ENCODE measurements at places on chromosomes 4 and X. TPM values are rescaled to one million over a fixed set of nuclear protein-coding genes. Genes with fewer than 3 reads are reported as not detected.

DNA sequence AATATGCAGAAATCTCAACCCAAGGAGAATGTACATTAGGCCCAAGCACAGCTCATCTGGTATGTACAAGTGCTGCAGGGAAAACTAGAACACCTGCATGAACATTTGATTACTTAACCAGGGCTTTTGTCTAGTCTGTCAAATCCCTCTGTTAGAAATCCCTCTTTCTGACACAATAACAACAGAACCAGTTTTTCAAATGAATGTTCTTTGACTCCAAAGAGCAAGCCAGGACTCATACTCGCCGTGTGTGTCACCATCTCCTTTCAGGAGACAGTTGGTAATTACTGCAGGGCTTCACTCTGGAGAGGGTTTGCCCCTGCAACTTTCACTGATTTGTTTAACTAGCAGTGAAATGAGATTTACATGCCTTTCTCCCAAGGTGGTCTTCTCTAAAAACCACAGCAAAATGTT, 143.0 kb upstream of the FAM241A start:
- no peak for DNase-seq

- DNase-seq: no peak
Measured at GRCh38 chr4:69757464-69757863, 3.0 kb downstream of the SULT1B1 start.

The GRIA3 gene
- not detected for total RNA-seq

GRCh38 chr4:19095491-19096046, 1074.0 kb upstream of the LCORL start:
- no peak for DNase-seq

The SMR3B gene
- not detected for total RNA-seq

DNA sequence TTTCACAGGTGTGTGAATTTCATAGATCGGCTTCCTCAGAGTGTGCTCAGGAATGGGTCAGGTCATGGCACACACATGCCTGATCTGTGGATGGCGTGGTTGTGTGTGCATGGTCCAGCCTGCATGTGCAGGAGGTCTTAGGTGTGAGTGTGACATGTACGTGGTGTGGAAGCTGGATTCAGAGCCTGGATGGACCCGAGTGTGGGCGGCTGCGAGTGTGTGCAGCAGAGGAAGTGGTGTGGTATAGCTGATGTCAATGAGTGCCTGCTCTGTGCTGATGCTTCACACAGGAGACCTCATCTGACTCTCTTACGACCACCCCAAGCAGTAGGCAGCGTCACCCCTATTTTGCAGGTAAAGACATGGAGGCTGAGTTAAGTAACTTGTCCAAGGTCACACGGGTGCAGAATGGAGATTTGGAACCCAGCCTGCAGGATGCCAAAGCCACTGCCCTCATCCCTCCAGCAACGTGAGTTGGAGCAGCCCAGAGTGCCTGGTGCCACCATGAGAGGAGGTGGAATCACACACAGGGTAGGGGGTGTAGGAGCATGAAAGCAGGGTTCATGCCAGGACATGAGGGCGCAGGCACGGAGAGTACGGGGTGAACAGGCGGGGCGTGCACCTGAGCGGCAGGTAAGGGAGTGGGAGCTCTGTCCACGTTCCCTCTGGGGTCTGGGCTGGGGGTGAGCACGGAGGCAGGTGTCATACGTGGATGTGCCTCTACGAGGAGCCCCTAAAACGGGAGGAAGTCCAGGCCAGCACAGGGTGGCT, 24.2 kb upstream of the C4orf50 start:
- DNase-seq: no peak

DNA sequence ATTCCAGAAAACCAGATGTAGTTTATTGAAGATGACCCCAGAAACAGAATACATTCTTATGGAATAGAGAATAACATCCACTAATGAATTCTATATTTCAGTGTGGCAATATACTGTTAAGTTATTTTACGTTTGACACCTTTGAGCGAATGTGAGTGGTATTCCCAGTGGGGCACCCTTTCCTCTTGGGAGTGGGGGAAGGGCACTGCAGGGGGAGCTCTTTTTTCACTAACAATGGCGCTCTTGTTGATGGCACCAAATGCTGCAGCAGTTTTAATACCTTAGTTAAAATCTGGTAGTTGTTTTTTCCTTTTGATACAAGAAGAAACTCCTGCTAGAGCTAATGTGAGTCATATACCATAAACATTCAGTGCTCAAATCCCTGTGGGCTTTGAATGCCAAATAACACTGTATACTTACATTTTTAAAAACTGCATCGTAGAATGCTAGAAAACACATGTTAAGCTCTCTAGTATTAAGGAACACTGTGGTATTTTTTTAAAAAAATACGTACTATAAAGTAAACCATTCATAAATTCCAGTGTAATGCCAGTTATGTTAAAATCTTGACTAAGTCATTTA, 178.5 kb downstream of the DCHS2 start:
- DNase-seq: no peak

The PHOX2B gene
- total RNA-seq: not detected

The TMEM144 gene
- total RNA-seq: 13.4 TPM

DNA sequence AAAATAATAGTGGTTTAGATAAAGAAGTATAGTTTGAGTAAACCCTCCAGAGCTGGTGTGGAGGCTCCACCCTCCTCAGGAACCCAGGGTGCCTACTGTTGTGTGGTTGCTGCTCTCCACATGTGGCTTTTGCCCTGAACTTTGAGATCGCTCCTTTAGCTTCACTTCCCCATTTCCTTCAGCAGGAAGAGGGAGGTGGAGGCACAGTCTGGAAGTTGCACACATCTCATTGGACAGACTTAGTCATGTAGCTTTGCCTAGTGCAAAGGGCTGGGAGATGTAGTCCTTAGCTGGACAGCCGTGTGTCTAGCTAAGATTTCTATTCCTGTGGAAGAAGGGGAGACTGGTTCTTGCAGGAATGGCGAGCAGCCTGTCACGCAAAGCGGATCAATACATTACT, 37.9 kb downstream of the RGS12 start:
- no peak for DNase-seq

The C4orf51 gene
- not detected for total RNA-seq

The EGFL6 gene
- not detected for total RNA-seq

GRCh38 chrX:49610718-49611310, 12.0 kb downstream of the GAGE1 start:
- no peak for DNase-seq

DNA sequence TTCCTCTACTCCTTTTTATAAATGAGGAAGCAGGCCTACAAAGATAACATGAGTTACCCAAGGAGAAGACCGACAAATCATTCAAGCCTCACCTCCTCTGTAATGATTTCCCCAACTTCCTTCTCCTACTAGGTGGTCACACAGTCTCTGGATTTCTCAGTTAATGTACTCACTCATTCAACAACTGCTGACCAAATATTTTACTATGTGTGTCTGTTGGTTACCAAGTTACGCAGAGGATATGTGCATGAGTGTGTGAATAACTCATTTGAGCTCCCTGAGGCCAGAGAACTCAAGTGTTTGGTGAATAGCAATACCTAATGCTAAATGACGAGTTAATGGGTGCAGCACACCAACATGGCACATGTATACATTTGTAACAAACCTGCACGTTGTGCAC, 10.4 kb downstream of the CASK start:
- DNase-seq: no peak

DNA sequence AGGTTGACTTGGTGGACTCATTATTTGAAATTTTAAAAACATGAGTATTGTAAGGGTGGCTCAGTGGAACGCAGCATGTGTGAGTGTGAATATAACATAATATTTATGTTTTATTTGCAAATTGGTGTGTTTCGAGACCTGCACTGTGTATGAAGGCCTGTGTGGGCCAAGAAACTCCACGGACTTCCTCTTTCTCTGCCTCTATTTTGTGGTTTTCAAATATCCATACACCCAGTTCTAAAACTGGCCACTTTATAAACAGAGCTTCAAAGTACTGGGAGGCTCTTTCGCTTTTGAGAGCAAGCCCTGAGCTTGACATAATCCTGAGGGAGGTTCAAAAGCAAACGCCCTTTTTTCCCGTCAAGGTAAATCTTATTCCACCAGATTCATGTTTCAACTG, 187.7 kb downstream of the GPAT3 start:
- no peak for DNase-seq

DNA sequence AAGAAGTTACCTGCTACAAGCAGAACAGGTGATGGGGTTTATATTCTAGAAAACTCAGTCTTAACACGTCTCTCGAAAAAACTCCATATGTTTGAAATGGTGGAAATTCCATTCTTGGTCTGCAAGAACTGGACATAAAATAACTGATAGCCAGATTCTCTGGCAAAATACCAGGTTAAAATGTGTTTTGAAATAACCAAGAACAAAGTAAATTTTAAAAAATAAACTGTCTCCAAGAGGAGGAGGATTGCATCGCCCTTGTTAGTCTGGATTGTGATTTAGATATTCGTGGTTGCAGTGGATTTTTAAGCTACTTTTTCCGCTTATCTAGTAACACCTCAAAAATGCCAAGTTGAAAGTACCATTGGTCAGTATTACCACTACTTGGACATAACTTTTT, 40.8 kb downstream of the CENPU start:
- no peak for DNase-seq

GRCh38 chrX:12400218-12400617, 261.9 kb downstream of the FRMPD4 start:
- no peak for DNase-seq

DNA sequence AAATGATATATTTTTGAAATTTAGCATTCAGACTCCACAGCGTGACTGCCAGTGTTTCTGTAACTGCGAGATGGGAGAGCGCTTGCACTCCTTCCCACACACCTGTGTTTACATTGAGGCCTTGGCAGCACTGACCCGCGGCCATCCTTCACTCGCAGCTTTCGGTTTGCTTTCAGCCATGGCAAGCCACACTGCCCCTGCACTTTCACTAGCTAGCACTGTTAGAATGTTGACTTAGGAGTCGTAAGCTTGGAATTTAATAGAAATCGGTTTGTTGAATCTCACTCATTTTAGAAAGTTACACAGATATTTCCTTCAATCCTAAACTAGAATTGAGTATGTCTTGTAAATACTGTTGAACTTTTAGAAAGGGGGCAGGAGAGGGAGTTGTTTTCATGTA, 136.2 kb downstream of the CFAP299 start:
- DNase-seq: no peak

DNA sequence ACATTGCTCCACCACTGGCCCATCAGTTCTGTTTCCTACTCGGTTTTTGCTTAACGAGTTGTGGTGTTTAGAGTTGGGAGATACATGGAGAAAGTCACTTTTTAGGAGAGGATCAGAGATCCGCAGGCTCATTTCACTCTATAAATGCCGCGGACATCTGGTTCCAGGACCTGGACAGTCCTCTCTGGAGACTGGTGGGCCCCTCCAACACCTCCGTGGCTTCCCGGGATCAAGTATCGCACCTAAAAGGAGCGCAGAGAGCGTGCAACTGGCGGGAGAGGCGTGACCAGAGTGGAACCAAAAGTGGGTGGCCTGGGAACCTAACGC, 9.9 kb upstream of the CLTRN start:
- DNase-seq: no peak

DNA sequence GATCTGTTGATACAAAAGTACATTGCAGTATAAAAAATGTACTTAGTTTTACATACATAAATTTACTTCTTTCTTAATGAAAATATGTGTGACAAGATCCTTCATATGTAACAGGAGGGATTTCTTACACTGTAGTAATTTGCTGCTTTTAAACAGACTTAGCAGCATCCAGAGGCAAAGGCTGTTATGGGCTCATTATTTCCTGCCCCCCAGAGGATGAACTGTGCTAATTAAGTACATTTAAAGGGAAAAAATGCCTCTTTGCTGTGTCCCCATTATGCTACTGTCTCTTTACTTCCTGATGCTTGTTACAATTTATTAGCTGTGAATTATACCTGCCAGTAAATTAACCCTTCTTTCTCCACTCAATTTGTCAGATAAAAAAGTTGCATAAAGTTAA, 47.1 kb downstream of the NDST3 start:
- DNase-seq: no peak

- DNase-seq: no peak
Measured at GRCh38 chrX:19063030-19063429, 59.2 kb downstream of the ADGRG2 start.

DNA sequence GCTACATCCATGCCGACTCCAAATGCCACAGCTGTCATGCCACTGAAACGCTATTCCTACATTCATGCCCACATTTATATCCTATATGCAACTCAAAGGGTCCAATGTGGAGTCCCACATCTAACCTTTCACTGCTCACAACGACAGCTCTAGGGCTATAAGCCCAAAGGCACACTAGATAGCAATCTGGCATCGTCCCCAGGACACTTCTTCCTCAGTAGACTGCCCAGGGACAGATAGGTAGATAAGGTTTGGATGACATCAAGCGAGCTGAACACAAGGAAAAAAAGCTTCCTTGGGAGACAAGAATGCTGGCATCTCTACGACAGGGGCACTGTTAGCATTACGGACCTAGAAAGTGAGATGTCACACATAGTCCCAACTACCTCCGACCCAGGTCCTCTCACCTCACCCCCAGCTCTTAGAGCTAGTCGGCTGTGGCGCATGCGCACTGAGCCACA, 685 bp downstream of the RAB9B start:
- DNase-seq: no peak

DNA sequence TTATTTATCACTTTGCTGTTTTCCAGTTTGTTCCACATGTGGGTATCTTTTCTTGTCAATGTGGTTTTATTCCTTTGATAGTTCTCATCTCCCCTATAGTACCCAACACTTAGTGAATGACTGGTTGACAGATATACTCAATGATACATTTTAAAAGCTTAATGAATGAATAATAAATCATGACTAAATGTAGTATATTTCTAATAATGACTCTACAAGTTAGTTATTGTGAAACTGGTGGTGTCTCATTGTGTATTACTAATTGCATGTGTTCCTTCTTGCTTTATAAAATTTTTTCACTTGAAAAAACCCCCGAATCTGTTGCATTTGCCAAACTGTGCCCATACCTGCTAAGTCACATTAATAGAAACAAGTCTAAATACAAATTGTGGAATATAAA, 95.4 kb downstream of the MBNL3 start:
- DNase-seq: no peak

- DNase-seq: no peak
Measured at GRCh38 chr4:43103048-43103447, 210.5 kb downstream of the GRXCR1 start.

The OCIAD2 gene
- 133 TPM for total RNA-seq

GRCh38 chr4:2469192-2469984, 482 bp downstream of the RNF4 start:
- DNase-seq: no peak

DNA sequence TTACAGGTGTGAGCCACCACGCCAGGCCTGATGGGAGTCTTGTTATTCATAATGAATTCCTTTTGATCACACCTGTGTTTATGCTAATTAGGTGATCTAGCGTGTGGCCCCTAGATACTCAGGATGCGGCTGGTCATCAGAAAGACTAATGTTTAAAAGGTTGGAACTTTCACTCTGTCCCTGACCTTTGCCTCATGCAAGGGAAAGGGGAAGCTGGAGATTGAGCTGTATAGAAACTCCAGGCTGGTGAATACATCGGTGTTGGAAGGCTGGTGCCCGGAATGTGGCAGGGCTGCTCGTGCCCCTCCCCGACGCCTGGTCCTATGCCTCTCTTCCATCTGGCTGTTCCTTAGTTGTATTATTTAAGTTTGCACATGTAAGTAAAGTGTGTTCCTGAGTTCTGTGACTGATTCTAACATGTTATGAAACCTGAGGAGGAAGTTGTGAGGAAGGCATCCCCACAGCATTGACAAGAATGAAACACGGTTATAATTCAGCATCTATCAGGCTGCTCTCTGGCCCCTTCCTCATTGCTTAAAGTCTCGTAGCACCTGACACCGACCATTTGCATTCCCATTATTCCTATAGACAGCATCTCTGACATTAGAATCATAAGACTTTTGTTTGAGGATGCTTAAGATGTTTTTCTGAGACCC, 28.9 kb downstream of the CASP3 start:
- DNase-seq: no peak

GRCh38 chrX:19660604-19661255, 145.4 kb upstream of the MAP3K15 start:
- DNase-seq: no peak

The SPIN2A gene
- 2.5 TPM for total RNA-seq

Data from PC-9 (cell line).